ENCODE measurements at places on chromosomes 3 and 15.

GRCh38 chr3:17845026-17845812, 102.8 kb upstream of the TBC1D5 start:
- H3K4me1 ChIP-seq = no peaks in the 10 kb centered on the region
- H3K4me3 ChIP-seq = no peak overlapping the region
- DNase-seq = no peak
- no peaks in the 10 kb centered on the region for H3K27me3 ChIP-seq
- no peak overlapping the region for H3K27ac ChIP-seq

- no peaks in the 10 kb centered on the region for H3K4me1 ChIP-seq
- DNase-seq = no peak
- no peaks in the 10 kb centered on the region for H3K27me3 ChIP-seq
Measured at GRCh38 chr3:180296971-180297370, 260.2 kb upstream of the PEX5L start.

- no peaks in the 10 kb centered on the region for H3K36me3 ChIP-seq
- H3K4me1 ChIP-seq = no peaks in the 10 kb centered on the region
- H3K4me3 ChIP-seq = no peak overlapping the region
Measured at GRCh38 chr15:42012241-42012640, 8.6 kb downstream of the PLA2G4E start.

- no peaks in the 10 kb centered on the region for H3K27me3 ChIP-seq
- DNase-seq = no peak
- no peaks in the 10 kb centered on the region for H3K36me3 ChIP-seq
- H3K27ac ChIP-seq = no peak overlapping the region
Measured at GRCh38 chr3:115691964-115692363, 68.7 kb downstream of the GAP43 start.

DNA sequence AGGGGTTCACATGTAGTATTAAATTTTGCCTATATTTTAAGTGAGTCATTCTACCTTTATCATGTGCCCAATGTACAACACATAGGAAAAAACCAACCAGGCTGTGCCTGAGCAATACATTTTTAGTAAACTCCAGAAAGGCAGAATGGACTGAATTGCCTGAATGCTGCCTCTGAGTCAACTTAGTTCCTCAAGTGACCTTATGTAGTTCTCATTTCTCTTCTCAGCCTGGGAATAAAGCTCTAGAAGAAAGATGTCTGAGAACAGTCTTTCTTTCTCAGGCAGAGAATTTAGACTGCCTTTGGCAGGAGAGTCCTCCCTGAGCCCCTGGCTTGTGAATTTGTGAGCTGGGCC, 13.0 kb downstream of the ST3GAL6 start:
- H3K4me3 ChIP-seq = no peak overlapping the region
- H3K4me1 ChIP-seq = no peaks in the 10 kb centered on the region
- H3K27ac ChIP-seq = no peak overlapping the region
- DNase-seq = no peak
- H3K27me3 ChIP-seq = peaks cover 8% of the 10 kb centered on the region
- no peaks in the 10 kb centered on the region for H3K36me3 ChIP-seq

DNA sequence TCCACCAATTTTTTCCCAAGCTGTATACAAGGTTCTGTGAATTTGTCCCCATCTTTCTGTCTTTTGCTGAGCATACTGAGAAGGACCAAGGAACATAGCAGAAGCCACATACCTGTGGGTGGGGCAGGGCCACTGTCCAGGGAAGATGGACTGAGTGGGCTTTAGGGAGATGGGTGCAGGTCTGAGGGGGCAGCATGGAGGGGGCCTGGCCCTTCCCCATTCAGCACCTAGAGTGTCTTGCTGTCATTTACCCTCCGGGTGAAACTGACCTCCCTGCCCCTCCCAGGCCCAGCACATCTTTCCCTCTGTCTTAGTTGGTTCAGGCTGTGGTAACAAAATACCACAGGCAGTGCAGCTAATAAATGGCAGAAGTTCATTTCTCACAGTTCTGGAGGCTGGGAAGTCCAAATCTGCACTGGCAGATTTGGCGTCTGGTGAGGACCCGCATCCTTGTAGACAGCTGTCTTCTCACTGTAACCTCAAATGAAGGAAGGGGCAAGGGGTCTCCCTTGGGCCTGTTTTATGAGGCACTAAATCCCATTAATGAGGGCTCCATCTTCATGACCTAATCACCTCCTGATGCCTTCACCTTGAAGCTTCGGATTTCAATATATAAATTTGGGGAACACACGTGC, 180.0 kb upstream of the SMAD3 start:
- H3K27ac ChIP-seq = no peak overlapping the region
- H3K4me3 ChIP-seq = no peak overlapping the region
- H3K27me3 ChIP-seq = no peaks in the 10 kb centered on the region
- no peaks in the 10 kb centered on the region for H3K4me1 ChIP-seq

- H3K4me1 ChIP-seq = no peaks in the 10 kb centered on the region
- H3K4me3 ChIP-seq = no peak overlapping the region
- no peaks in the 10 kb centered on the region for H3K27me3 ChIP-seq
Measured at GRCh38 chr3:138395865-138396751, 38.3 kb upstream of the ESYT3 start.

DNA sequence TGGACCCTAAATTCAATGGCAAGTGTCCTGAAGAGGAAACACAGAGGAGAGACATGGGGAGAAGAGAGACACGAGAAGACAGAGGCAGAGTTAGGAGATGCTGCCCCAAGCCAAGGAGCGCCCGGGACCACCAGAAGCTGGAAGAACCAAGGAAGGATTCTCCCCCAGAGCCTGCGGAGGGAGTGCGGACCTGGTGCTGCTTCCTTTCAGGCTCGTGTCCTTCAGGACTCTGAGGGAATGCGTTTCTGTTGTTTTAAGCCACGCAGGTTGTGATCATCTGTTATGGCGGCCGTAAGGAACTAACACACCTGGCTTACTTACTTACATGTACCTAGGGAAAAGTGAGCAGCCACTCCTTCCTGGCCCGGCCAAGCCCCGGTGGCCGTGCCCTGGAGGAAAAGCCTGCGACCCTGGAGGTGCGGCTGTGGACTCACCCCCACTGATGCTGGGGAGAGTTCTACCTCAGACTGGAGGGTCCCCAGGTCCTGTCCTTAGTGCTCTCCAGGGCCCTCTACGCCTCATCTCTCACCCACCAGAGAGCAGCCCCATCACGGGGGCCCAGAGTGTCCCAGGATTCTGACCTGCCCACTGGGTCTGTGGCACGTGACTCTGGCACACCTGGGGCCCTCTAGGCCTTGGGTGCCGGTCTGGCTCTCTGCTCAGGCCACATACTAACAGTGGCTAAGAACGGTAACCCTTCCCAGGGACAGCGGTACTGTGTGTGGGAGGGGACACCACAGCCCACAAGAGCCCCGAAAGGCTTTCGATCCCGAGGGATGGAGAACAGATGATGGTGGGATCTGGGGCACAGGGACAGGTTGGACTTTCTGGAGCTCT, 61.8 kb downstream of the ITGA11 start:
- no peaks in the 10 kb centered on the region for H3K27me3 ChIP-seq
- H3K27ac ChIP-seq = no peak overlapping the region
- no peak overlapping the region for H3K4me3 ChIP-seq
- no peaks in the 10 kb centered on the region for H3K4me1 ChIP-seq
- H3K36me3 ChIP-seq = no peaks in the 10 kb centered on the region

DNA sequence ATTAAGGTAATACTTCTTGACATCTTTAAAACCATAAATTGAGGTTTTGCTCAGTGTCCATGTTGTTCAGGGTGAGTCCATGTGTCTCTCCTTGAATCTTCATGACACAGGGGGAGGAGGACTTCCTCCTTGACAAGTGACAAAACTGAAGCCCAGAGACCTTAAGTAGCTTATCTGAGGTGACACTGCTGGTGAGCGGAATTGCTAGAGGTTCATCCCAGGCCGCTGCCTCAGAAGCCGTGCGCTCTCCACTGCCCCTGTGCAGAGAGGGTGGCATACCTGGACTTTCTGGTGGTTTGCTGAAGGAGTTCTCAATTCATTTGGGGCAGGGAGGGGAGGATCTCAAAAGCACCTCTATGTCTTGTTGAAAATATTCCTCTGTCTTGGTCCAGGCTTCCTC, 23.2 kb upstream of the CCDC174 start:
- H3K4me3 ChIP-seq = no peak overlapping the region
- no peaks in the 10 kb centered on the region for H3K36me3 ChIP-seq
- H3K27me3 ChIP-seq = no peaks in the 10 kb centered on the region
- no peak for DNase-seq
- H3K27ac ChIP-seq = no peak overlapping the region

GRCh38 chr15:56086566-56086965, 93.2 kb upstream of the NEDD4 start:
- no peak overlapping the region for H3K27ac ChIP-seq
- H3K4me1 ChIP-seq = no peaks in the 10 kb centered on the region
- H3K4me3 ChIP-seq = no peak overlapping the region
- no peak for DNase-seq
- no peaks in the 10 kb centered on the region for H3K36me3 ChIP-seq

DNA sequence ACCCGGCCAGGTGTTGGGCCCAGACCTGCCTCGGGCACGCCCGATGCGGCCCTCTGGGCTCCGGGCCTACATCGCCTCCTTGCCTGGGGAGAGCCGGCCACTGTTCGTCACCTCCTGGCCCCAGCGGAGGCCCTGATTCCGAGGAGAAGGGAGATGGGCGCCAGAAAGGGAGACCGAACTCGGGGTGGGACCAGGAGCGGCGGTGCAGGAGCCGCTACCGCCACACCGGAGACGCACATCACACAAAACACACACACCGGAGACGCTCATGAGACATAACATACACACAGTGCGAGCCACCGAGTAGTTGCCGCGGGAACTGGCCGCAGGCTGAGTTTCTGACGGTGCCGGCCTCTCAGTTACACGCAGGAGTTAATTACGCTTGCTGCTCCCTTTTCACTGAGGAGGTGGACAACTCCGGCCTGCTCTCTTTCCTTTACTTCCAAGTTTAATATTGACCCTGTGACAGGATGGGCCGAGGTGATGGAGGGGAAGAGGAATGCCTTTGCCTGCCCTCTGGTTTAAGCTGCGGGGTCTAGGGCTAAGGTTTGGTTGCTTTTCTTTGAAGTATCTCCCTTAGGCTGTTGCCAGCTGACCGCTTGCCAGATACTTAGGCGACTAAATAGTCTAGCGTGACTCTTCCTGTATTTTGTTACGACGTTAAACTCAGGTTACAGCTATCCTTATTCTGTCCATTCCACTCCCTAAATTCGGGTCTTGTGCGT, 570 bp downstream of the PCNP start:
- peaks cover 16% of the 10 kb centered on the region for H3K36me3 ChIP-seq
- no peak for DNase-seq
- peak overlapping the region; percentile 98 for H3K27ac ChIP-seq
- H3K4me1 ChIP-seq = peaks cover 51% of the 10 kb centered on the region
- H3K27me3 ChIP-seq = no peaks in the 10 kb centered on the region
- H3K4me3 ChIP-seq = peak overlapping the region; percentile 99

GRCh38 chr3:113275583-113275928, 64.2 kb downstream of the BOC start:
- H3K4me1 ChIP-seq = no peaks in the 10 kb centered on the region
- H3K27ac ChIP-seq = no peak overlapping the region
- DNase-seq = no peak
- H3K4me3 ChIP-seq = no peak overlapping the region
- H3K36me3 ChIP-seq = no peaks in the 10 kb centered on the region
- H3K27me3 ChIP-seq = no peaks in the 10 kb centered on the region
